ENCODE measurements at places on chromosomes 7 and 10.

- DNase-seq, result no peak
Measured at GRCh38 chr7:33952824-33953223, 47.5 kb downstream of the BMPER start.

DNA sequence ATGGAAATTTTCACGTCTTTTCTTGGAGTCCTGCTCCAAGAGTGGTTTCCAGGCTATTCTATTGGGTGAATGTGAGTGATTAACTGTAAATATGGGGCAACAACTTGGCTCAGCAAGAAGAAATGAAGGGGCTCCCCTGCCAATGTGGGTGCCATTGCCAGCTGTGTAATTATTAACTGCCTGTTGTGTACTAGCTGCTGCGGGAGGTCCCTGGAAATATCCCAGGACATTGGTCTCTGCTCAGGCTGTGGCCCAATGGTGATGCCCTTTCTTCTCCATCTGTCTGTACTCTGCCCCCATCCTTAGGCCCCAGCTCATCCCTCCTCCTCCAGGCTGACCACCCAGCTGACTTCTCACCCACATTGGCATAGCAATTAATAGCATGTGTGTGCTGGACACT is 29.4 kb downstream of the NPTX2 start:
- DNase-seq, result no peak

DNA sequence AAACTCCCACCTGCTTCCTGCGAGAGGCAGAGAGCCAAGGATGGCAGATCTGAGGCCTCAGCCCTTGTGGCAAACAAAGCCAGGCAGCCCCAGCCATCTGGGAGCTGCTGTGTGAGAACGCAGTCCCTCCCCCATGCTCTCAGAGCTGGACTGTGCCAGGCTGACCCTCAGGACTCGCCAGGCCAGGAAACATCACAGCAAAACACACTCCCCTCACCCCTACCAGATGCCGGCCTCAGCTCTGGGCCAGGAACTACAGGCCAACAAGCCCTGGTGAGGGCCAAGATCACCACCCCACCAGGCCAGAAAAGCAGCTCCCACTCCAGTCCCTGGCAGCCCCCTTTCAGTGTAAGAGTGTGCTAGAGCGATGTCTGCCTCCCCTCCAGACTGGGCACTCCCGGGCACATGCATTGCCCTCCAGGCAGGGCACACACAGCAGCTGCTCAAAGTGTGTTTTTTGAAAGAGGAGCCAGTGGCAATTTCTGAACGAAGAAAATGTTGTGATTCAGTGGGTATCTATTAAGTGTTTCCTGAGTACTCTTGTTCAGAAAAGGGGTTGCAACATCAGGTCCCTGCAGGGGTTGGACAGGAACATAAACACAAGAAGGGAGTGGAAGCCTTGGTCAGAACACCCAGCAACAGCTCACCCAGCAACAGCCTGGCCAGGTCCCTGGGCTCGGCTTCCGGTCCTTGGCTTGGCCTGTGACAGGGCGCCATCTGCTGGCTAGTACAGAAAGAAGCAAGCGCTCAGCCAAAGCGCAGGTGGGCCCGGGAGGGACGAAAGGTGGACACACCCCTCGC is 18.3 kb downstream of the LRRC20 start:
- DNase-seq, result peak; percentile 50

DNA sequence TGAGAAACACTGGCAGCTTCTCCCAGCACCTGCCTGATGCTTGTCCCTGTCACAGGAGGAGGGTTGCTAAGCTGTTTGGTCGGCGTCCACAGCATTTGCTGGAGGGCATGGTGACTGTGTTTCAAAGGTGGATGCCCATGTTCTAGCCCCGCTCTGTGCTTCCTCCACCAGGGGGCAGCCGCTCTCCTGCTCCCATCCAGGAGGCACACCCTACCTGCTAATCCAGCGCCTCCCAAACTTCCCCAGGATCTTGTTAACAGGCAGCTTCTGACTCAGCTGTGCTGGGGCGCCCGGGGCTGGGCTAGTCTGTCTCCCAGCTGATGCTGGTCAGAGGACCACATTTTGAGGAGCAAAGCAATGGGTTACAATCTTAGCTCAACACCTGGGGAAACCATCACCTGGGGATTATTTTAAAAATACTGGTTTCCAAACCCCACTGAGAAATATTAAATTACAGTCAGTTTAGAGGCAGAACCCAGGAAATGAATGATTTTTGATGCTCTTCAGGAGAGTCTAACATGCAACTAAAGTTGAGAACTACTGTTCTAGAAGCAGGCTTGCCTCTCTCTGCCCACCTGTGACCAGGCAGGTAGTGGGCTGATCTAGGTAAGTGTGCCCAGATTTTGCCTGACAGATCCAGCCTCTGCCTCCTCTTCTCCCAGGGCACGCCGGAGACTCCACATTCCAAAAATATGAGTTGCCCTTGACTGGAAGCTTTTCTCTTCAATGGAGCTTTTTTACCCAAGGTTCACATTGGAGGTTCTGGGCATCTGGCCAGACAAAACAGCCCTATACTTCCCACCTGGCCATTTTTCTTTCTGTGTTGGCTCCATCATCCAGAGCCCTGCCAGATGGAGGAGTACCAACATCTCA is 92.7 kb upstream of the GPR26 start:
- DNase-seq, result no peak

DNA sequence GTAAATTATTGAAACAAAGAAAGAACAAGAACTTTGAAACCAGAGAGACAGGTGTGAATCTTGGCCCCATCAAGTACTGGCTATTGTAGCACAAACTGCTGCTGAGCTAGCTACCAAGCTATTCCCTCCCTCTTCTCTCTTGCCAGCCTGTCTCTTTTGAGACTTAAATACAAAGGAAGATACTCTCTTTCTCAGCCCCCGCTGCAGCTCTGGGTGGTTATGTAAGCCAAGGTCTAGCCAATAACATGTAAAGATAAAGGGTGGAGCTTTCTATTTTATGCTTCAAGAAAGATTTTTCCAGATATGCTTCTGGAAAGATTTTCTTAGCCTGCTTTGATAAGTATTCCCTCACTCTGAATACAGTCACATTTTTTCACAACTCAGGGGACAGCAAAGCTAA is 17.2 kb downstream of the BAZ1B start:
- no peak for DNase-seq

DNA sequence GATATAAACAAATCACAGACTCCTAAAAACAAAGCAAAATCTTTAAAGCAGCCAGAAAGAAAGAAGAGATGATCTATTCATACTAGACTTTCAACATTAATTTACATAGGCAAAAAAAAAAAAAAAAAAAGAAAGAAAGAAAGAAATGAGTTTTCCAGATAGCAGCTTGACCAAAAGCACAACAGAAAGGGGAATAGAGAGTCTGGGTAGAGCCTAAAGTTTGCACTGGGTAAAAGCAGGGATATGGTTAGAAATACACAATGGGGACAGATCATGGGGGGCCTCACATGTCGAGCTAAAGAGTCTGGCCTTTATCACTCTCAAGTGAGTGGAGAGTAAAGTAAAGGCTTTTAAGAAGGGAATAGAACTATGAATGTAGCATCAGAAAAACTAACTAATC is 169.8 kb downstream of the SGMS1 start:
- no peak for DNase-seq

DNA sequence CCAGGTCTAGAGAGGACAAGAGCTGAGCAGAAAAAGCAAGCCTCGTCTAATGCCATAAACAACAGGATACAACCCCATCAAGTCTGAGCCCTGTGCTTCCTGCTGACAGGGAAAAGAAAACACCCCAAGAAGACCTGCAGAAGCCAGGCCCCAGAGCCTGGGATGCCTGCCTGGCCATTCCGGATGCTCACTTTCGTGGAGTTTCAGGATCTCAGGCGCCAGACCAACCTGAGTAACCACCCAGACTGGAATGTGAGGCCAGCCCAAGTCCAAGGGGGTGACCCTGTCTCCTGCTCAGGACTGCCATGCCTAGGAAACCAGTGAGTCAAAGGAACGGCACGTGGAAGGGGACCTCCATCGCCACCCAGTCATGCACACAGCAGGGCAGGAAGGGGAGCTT is 74.3 kb downstream of the PLXNA4 start:
- no peak for DNase-seq

DNA sequence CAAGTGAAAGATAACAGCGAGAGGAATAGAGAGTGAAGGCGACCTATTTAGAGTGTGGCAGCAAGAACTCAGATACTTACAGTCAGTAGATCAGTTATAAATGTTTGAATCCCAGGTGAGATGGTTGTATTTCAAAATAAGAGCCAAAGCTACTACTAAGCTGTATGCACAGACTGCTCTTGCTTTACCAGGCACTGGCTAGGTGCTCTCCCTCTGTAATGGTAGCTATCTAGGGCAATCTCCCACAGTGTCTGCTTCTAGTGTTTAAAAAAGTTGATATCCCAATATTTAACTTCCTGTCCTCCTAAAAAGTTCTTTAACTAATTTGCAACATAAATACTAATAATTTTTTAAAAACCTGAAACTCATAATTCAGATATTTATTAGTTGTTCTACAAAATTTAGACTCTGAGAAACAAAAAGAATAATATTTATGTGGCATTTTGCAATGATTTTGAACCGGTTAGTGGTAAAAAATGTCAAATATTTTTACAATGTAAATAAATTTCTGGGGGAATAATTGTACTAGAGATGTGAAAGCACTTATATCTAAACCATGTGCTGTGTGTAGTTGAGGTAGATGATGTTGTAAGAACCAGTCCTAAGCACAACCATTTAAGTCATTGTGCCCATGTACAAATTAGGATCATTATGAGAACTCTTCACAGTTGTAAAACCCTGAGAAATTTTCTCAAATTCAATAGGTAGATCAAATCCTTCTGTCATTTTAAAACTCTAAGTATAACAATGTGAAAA is 349.3 kb upstream of the SEMA3D start:
- no peak for DNase-seq

GRCh38 chr7:102059524-102059923 is 227.1 kb upstream of the SH2B2 start:
- no peak for DNase-seq

DNA sequence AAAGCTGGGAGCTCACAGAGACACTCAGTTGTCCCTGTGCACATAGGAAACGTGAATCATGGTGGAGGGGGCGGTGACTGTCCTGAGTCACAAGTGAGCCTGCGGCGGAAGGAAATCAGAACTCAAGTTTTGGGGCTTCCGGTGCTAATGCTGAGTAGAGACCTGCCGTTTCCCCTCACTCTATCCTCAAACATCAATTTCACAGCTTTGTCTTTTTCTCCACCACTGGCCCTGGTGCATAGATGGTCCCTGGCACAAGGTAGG is 21.9 kb downstream of the ADCYAP1R1 start:
- DNase-seq, result no peak

GRCh38 chr7:42314696-42315095 is 77.7 kb upstream of the GLI3 start:
- DNase-seq, result no peak

DNA sequence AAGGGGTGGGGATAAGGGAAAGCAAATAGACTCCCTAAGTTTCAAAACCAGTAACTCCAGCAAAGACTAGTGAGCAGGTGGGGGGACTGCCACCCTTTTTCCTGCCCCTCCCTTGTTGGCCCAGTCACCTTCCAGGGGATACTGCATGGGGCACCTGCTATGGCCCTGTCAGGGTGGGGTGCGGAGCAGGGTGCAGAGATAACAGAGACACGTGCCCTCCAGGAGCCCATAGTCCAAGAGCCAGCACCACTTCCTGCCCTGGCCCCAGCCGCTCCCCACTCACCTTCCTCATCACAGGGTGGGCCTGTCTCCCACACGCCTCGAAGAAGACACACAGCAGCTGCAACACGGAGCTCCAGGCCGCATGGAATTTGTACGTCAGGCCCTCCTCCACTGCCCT is 20.6 kb downstream of the RRP12 start:
- DNase-seq, result no peak

GRCh38 chr7:137462847-137463246 is 119.3 kb upstream of the PTN start:
- no peak for DNase-seq

- DNase-seq, result no peak
Measured at GRCh38 chr7:134657526-134657925, 10.9 kb downstream of the BPGM start.

DNA sequence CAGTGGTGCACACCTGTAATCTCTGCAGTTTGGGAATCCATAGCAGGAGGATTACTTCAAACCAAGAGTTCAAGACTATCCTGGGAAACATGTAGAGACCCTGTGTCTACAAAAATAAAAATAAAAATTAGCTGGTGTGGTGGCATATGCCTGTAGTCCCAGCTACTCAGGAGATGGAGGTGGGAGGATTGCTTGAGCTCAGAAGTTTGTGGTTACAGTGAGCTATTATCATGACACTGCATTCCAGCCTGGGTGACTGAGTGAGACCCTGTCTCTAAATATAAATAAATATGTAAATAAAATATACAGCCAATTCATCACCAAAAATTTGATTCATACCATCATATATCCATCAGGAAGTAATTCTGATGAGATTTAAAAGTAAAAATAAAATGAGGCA is 60.9 kb downstream of the ANKRD7 start:
- DNase-seq, result no peak

DNA sequence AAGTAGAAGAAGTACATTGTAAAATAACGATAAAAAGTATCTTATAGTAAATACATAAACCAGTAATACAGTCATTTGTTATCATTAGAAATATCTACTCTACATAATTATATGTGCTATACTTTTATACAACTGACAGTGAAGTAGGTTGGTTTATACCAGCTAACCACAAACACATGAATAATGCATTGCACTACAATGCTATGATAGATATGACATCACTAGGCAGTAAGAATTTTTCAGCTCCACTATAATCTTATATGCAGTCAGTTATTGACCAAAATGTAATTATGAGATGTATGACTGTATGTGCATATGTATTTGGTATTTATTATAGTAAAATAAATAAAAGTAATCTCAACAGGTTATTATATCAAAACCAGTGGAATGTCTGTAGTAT is 23.4 kb upstream of the SGCE start:
- no peak for DNase-seq

DNA sequence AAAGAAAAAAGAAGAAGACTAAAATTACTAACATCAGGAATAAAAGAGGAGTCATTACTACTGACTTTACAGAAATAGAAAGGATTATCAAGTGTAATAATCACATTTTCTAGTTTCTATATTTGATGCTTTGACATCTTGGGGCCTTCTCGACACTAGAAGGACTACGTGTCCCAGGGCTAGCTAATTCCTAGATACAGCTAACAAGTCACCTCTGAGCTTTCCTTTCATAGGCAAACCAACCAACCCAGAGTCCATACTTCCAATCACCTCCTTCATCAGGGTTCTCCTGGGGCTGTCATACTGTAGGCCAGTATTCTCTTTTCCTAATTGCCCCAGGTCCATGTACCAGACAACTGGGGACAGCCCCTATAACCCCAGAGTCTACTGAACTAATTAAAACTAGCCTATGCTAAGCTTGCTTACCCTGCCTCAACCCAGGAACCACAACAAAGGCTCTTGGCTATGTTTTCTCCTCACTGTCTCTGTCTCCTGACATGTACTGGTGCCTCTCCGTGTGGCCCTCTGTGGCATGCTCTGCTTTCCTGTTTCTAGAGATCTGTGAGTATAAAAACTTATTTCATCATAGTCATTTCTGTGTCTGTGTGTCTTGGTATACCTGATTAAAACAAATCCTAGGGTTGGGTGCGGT is 6.7 kb upstream of the PARP12 start:
- no peak for DNase-seq

DNA sequence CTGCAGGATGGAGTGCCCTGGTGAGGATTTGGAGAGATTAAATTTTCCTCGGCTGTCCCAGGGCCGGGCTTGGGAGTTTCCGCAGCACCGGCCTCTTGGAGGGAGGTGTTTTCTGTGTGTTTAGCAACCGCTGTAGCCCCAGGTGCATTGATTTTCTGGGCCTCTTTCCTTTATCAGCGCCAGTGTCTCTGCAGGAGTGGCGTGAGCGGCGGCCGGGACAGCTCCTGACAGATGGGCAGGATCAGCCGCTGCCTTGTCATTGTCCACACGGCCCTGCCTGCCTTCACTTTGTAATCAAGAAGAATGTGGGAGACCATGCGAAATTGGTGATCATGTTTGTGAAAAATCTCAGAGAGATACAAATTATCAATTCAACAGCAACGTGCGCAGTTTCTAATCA is 32.4 kb downstream of the NKX6-2 start:
- DNase-seq, result no peak
